ENCODE measurements at places on chromosomes 6 and 20. TPM values are rescaled to one million over a fixed set of nuclear protein-coding genes. Genes with fewer than 3 reads are reported as not detected.

GRCh38 chr20:956330-956951, 40.3 kb upstream of the ANGPT4 start:
- DNase-seq = peak; percentile 59

The VEGFA gene
- 50.7 TPM for total RNA-seq

The TM9SF4 gene
- total RNA-seq = 49.2 TPM

The HLA-DQB1 gene
- total RNA-seq = 2.7 TPM

The NKAIN4 gene
- total RNA-seq = not detected

The CCN6 gene
- total RNA-seq = not detected

All from activated T-helper 2 cell treated with anti-CD3 and anti-CD28 coated beads, Interferon-gamma antibody, Interleukin-2, Interleukin-4, amounts not matched to agents 10 μg/mL and 5 μg/mL and 100 μg/mL, durations not matched to agents 14 hours and 24 hours and 36 hours (primary cell).